ENCODE measurements at places on chromosomes 5 and 9. TPM values are rescaled to one million over a fixed set of nuclear protein-coding genes. Genes with fewer than 3 reads are reported as not detected.
A peak's percentile ranks its signal among the peaks of the same experiment; 100 is the strongest.

DNA sequence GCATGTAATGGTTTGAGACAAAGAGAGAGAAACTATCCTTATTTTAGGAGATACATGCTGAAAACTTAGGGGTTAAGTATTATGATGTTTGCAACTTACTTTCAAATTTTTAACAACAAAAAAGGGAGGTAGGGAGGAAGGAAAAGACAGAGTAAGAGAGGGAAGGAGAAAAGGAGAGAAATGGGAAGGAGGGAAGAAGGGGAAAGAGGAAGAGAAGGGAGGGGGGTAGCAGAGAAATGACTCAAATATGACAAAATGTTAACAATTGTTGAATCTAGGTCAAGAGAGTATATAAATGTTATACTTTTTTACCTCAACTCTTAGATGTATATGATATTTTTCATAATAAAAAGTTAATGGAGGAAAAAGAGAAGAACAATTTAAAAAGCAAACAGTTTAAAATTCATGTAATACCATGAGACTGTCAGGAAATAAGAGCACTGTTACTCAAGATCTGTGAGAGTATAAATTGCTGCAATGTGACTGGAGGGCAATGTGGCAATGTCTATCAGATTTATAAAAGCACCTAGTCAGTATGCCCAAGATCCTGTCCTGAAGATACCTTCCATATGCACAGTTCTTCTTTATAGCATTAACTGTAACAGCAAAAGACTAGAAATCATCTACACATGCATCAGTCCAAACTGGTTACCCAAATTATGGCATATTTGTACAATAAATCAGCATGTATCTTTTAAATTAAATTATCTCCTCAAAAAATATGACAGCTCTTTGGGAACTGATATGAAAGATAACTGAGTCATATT is 16.3 kb downstream of the FBXW11 start:
- DNase-seq: no peak

DNA sequence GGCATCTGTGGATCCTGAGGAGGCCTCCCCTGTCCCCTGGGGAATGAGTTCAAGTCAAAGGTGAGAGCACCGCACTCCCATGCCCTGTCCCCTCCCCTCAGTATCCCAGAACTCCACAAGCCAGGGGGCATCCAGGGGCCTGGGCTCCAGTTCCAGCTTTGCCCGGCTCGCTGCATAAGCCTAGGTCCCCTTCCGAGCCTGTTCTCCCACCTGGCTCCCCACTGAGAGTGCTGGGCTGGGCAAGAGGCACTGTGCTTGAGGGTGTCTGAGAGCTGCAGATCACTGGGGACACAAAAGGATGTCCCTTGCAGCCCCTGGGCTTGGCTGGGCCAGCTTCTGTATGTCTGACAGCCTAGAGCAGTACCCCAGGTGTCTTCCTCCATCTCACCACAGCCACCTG is 4.6 kb downstream of the DOK3 start:
- DNase-seq: peak; percentile 68

GRCh38 chr5:139495638-139496435 is 13.3 kb upstream of the STING1 start:
- no peak for DNase-seq

DNA sequence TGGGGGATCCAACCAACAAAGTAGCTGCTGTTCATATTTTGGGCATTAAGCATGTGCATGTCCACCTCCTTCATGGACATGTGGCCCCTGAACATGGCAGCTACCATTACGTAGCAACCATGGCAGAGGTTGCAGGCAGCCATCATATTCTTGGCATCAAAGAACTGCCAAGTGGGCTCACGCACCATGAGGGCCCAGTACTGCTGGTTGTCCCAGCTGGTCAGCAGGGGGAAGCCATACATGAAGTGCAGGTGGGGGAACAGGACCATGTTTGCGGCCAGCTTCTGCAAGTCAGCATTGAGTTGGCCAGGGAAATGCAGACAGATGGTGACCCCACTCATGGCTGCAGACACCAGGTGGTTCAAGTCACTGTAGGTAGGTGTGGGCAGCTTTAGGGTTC is 9.5 kb downstream of the MTAP start:
- no peak for DNase-seq

DNA sequence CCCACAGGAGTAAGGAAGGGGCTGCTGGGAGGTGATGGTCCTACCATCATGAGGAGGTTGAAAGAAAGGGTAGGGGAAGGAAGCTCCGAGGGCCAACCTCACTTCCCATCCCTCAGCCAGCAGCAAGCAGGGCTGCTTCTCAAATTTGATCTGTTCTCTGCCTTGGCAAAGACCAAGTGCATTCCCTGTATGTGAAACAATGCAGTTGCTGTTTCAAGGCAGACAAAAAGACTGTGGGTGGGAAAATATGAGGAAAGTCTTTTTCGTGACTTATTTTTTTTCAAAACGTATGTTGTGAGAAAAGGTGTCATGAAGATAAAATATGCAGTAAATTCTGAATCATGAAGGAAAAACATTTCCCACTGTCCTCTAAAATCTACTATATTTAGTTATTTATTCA is 165.9 kb downstream of the ARSB start:
- DNase-seq: no peak

DNA sequence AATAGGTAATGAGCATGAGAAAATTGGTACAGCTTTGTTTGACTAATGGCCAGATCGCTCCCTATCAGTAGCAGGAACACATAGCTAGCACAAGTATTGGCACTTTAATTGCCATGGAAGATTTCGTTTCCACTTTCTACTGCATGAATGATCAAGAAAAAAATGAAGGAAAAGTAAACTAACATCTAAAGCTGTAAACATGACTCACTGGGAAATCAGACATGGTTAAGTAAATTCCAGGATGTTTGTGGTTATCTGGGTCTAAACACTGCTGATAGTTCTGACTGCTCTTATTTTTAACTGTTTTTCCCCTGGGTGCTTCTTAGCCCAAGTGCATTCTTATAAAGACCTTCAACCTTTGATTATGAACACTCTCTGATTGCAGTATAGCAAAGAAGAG is 388.9 kb downstream of the NR2F1-AS1 start:
- DNase-seq: no peak

DNA sequence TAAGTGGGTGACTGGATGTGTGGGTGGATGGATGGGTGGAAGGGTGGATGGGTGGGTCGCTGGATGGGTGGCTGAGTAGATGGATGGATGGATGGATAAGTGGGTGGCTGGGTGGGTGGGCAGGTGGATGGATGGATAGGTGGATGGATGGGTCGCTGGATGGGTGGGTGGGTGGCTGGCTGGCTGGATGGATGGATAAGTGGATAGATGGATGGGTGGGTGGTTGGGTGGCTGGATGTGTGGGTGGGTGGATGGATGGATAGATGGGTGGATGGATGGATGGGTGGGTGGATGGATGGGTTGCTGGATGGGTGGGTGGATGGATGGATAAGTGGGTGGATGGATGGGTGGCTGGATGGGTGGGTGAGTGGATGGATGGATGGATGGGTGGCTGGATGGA is 27.3 kb upstream of the CEP72 start:
- no peak for DNase-seq

DNA sequence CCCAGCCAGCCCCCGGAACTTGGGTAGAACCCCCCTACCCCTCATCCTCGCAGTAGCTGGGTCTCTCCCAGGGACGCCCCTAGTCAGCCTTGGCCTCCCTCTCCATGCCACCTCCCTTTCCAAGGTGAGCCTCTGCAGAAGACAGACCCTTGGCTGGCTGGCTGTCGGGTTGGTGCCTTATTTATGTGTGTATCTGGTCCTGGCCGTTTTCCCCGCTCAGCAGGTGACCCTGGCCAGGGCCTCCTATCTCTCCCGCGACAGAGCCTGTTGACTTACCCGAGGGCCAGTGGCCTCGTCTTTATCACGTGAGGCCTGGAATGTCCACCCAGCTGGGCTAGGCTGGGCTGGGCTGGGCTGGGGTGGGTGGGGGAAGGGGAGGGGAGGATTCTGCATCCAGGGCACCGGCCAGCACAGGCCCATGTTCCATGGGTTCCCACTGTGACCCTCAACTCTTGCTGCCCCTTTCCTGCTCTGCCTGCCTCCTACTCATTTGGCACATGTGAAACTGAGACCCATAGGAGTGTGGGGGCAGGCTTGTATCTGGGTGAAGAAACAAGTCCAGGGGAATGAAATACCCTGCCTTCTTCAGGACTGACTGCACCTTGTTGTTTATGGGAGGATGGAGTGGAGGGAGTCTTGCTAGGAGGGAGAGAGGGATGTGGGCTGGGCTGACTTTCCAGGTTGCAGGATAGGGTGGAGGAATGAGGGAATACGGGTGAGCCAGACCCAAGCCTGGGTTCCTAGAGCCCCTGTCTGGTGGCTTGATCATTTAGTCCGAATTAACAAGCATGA is 3.1 kb downstream of the CXXC5 start:
- DNase-seq: peak; percentile 81

GRCh38 chr9:100394032-100394695 is 32.8 kb upstream of the MSANTD3 start:
- no peak for DNase-seq

Gene MARCHF11
- not detected for total RNA-seq

Gene FAM169A
- total RNA-seq: 7.3 TPM

Gene SERINC5
- total RNA-seq: 24.3 TPM

Gene ECSCR
- total RNA-seq: 52.3 TPM
